ENCODE measurements at places on chromosomes 4 and X.

GRCh38 chr4:21649391-21650090 is 299.0 kb downstream of the KCNIP4 start:
- no peak for DNase-seq

- DNase-seq: no peak
These were observed 25.2 kb upstream of the ADD1 start for GRCh38 chr4:2818351-2818939.

GRCh38 chrX:25028726-25029125 is 13.0 kb upstream of the ARX start:
- DNase-seq: no peak

- DNase-seq: no peak
These were observed 51.4 kb downstream of the RAB40A start for GRCh38 chrX:103467887-103468286.

DNA sequence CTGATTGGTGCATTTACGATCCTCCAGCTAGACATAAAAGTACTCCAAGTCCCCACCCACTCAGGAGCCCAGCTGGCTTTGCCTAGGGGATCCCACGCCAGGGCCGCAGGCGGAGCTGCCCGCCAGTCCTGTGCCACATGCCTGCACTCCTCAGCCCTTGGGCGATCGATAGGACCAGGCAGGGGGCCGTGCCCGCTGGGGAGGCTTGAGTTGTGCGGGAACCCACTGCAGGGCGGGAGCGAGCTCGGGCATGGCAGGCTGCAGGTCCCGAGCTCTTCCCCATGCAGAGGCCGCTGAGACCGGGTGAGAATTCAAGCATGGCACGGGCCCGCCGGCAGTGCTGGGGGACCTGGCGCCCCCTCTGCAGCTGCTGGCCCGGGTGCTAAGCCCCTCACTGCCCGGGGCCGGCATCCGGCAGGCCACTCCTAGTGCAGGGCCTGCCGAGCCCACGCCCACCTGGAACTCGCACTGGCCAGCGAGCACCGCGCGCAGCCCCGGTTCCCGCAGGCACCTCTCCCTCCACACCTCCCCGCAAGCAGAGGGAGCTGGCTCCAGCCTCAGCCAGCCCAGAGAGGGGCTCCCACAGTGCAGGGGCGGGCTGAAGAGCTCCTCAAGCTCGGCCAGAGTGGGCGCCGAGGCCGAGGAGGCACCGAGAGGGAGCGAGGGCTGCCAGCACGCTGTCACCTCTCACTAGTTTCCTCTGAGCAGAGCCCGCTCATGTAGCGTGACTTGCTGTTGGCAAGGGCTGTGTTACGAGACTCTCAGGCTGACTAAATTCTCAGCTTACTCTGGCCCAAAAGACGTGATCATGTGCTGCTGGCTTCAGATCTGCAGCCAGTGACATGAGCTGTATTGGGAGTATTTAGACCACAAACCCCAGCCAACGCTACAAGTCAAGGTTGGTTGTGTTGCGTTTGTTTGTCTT is 87.5 kb downstream of the TRAPPC11 start:
- DNase-seq: no peak

DNA sequence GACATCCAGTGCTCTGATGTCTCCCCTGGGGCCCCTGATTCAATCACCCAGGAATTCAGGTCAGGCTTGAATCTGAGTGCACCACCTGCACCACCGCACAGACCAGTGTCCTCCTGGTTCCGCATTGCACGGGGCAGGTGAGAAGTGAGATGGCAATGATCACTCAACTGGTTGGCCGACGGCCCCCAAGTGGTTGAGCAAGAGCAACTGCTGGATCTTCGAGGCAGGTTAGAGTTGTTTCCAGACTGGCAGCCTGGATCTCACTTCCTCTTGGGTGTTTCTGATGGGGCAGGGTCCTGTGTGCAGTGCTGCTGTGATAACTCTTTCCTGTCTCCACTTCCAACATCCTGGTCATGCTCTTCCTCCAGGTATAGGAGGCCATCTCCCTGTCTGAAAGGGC is 50.4 kb downstream of the C4orf50 start:
- no peak for DNase-seq

GRCh38 chr4:173499658-173500535 is 30.1 kb downstream of the HAND2 start:
- no peak for DNase-seq

- no peak for DNase-seq
These were observed 356.4 kb upstream of the CXorf51A start for GRCh38 chrX:147170993-147171392.

DNA sequence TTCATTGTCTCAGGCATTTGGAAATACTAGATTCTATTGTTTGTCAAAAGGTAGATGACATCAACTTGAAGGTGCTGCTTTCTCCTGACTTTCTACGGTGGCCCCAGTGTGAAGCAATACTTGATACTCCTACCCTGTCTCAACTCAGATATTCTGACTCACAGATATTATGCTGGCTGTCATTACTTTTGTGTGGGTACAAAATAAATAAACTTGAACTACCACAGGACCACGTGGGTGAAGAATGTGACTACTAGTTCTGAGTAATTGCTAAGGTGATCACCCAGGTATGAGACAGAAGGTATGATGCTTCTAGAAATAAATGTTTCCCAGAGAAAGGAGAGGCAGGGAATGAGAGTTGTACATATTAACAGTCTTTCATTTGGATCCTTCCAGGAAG is 275.3 kb upstream of the SPOCK3 start:
- DNase-seq: no peak

DNA sequence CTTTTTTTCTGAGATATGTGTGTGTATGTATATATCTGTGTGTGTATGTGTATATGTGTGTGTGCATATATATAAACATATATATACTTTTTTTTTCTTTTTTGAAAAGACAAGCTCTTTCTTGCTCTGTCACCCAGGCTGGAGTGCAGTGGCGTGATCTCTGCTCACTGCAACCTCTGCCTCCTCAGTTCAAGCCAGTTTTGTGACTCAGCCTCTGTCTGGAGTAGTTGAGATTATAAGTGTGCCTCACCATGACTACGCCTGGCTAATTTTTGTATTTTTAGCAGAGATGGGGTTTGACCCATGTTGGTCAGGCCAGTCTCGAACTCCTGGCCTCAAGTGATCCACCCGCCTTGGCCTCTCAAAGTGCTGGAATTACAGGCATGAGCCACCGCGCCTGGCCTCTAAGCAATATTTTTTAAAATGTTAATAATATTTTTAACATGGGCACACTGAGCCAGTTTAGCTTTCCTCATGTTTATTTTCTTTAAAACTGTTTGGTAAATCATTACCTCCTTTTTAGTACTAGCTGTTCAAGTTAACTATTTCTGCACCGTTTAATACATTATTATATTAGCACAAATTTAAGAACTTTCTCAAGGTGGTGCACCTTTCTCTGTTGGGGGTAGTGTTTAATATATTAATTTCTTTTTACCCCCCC is 33.3 kb downstream of the BBS12 start:
- DNase-seq: no peak

DNA sequence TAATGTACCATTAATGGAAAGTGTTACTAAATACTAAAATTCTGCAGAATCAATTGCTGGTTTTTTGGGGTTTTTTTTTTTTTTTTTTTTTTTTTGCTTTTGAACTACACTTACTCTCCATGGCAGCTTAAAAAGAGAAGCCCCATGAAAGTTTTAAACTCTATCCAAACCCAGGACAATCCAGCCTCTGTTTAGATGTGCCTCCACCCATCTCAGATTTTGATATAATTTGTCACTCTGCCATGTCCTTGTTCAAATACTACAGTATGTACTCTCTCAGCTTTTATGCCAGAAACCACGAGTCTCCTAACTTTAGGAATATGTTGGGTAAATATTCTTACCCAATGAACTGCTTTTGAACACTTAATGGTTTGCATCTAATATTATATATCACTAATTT is 84.2 kb downstream of the COL25A1 start:
- DNase-seq: no peak
